ENCODE measurements at places on chromosomes 5 and 9. TPM values are rescaled to one million over a fixed set of nuclear protein-coding genes. Genes with fewer than 3 reads are reported as not detected.

ADAMTS19 gene
- 0.33 TPM for total RNA-seq

SLC34A1 gene
- total RNA-seq, result not detected

ZER1 gene
- 40.9 TPM for total RNA-seq

GAS1 gene
- total RNA-seq, result 11.6 TPM

FAXDC2 gene
- 4.3 TPM for total RNA-seq

TAF11L5 gene
- not detected for total RNA-seq

SLC36A3 gene
- not detected for total RNA-seq

EMB gene
- total RNA-seq, result 2.4 TPM
